ENCODE measurements at places on chromosomes 13 and 19. TPM values are rescaled to one million over a fixed set of nuclear protein-coding genes. Genes with fewer than 3 reads are reported as not detected.

- peak; percentile 69 for DNase-seq
Observed at GRCh38 chr19:1360818-1361461, 22.8 kb upstream of the NDUFS7 start.

GRCh38 chr13:51557875-51558612, 26.2 kb upstream of the WDFY2 start:
- no peak for DNase-seq

DNA sequence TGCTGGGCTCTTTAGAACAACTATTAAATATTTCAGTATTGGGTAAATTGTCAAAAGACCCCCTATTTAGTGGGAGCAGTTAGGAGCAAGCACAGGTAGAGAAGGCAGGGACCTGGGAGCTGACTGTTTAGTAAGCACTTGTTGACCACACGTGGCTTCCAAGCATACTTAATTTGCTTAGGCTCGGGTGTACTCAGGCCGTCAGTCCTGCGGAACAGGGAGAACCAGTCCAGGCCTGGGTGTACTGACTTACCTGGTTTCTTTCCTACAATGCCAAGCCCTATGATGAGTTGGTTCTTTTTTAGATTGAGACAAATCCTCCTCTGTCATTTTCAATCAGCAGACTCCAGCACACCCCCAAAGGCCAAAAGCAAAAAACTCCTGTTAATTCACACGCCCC, 90.0 kb downstream of the WDFY2 start:
- no peak for DNase-seq

The IZUMO2 gene
- total RNA-seq, result not detected

Measured in adrenal gland (tissue), 19 donors.